HT-29 (cell line): ENCODE measurements at places on chromosomes 6 and 20. TPM values are rescaled to one million over a fixed set of nuclear protein-coding genes. Genes with fewer than 3 reads are reported as not detected.

The C20orf202 gene
- total RNA-seq = 0.13 TPM in 1 of 2 replicates, not detected in the other

The C6orf62 gene
- 50.6 and 52.4 TPM in 2 replicates for total RNA-seq

The PRRT1 gene
- not detected in 2 replicates for total RNA-seq

DNA sequence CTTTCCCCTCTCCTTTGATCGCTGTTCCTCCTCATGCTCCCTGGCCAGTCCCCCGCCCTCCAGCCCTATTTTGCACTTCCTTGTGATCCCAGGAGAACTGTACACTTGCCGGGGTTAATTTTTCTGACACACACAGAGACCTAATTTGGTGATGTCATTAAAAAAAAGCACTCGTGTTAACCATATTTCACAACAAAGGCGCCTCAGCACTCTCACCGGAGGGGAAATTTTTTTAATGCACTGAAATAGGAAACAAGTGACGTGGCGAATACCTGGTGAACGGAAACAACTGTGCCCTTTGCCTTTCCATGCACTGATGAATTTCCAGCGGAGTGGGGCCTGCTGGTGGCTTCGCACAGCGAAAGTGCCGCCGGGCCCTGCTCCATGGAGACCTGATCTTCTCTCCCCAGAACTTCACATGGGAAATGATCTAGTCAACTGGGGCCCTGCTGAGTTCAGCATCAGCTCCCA is 53.9 kb upstream of the TAGAP start:
- no peak for DNase-seq

GRCh38 chr20:10551732-10552724 is 116.9 kb downstream of the SLX4IP start:
- no peak for DNase-seq
